Stomach (tissue), 19 donors: ENCODE measurements at places on chromosomes 2 and 18.

DNA sequence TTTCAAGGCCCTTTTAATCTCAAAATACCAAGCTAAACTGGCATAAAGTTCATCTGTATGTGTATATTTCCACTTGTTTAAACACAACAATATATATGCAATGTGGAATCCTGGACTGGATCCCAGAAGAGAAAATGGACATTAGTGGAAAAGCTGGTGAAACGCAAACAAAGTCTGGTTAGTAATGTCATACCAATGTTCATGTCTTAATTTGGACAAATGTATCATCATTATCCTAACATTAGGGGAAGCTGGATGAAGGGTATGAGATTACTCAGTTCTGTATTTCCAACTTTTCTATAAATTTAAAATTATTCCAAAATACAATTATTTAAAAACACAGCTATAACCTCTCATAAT is 3.8 kb downstream of the SP3 start:
- DNase-seq, result no peak

DNA sequence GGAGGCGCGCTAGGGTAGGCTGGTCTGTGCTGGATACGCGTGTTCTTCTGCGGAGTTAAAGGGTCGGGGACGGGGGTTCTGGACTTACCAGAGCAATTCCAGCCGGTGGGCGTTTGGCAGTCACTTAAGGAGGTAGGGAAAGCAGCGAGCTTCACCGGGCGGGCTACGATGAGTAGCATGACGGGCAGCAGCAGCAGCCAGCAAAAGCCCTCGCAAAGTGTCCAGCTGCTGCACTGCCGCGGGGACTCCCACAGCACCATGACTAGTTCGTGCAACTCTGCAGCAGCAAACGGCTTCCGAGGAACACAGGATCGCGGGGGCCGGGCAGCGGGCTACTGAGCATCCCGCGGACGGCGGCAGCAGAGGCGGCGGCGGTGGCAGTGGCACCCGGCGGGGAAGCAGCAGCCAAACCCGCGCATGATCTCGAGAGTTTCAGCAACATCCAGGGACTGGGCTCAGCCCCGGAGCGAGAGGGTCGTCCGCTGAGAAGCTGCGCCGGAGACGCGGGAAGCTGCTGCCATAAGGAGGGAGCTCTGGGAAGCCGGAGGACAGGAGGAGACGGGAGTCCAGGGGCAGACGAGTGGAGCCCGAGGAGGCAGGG is 368 bp downstream of the TMEFF2 start:
- DNase-seq, result peak; percentile 64

DNA sequence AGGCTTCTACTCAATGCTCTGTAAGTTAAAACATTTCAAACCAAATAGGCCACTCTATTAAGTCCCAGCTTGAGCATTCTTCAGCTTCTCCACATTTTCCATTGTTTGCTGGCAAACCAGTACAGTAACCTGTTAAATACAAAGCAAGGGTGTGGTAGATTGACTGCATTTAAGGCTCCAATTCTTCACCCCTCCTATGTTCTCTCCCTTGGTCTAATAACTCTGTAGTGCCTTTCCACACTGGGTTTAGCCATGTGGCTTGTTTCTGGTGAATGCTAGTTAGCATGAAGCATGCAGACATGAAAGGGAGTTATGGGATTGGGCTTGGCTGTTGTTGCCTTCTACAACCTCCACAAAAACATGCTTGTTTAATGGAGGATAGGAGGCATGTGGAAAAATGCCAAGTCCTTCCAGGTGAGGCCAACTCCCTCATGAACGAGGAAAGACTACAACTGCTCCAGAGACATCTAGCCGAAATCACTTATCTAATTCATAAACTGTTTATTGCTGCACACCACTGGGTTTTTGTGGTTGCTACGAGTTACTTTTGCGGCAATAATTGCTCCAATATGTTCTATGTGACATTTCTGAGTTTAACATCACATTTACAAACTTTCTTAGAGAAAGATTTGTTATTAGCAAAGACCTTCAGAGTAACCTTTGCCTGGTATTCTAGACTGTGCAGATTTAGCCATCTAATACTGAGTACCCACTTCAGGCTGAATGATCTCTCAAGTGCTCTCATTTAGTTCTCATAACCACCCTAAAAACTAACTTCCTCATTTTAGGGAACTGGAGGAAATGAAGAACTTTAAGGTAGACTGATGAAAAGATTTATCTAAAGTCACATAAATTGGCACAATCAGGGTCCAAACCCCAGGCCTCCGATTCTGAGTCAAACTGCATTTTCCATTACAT is 104.0 kb downstream of the SMAD2 start:
- DNase-seq, result no peak

DNA sequence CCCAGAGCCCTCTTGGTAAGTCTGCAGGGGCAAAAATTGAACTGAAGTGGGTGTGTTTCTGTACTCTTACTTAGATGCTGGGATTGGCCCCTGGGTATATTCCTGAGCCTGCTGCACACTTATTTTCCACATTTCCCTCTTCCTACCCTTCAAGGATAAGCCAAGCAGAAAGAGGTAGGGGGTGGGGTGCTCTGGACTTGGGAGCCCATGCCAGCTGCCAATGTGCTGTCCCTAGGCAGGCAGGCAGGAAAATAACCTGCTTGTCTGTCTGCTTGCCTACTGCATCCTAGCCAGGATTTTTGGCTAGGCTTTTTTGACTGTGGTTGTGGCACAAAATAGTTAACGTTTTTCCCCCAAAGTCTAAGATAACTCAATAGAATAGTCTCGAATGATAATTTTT is 234.3 kb downstream of the ALK start:
- DNase-seq, result no peak

DNA sequence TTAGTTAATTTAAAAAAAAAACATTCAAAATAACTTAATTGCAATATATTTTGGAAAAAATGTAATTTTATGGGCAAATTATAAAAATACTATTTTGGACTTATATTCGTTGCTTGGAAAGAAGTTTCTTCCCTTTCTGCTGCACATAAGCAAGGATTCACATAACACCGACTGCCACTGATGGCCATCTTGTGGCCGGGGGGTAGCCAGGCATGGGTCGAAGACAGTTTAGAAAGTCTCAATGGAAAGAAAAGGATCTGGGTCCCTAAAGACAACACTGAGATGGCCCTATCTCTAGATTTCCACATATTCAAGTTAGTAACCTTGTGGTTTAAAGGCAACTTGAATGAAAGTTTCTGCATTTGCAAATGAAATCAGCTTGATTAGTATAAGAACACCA is 318.6 kb downstream of the AKAIN1 start:
- DNase-seq, result no peak
